ENCODE measurements at places on chromosomes 2 and 18.

- DNase-seq = no peak
Measured at GRCh38 chr2:85255813-85256594, 71.8 kb downstream of the TGOLN2 start.

DNA sequence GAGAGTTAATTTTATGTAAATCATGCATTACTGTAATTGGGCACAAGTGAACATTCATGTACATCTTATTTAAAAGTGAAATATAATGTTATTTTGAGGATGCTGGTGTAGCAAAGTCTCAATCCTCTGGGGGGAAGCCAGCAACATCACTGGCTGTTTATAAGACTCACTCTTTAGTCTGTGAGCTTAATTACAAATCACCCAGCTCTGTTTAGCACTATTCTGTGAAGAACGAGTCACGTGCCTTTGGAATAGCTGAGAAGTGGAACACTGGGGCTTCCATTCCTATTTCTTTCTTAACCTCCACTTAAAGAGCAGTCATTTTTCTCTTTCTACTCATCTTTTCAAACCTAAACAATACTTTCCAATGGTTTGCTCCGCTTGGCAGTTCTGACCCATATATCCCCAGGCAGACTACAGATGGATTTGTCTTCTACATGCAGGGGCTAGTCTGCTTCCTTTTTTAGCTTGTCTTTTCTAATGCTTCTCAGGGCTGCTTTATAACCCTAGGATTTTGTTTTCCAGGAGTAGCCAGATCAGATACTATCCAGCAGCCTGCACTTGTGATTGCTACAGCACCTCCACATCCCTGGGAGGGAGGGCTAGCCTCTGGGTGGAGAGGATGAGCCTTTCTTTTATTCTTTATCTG, 95.3 kb upstream of the CAVIN2 start:
- DNase-seq = no peak

- DNase-seq = no peak
Measured at GRCh38 chr2:171191021-171191420, 30.3 kb upstream of the TLK1 start.

GRCh38 chr2:32626639-32627221, 1.1 kb upstream of the TTC27 start:
- DNase-seq = no peak

- DNase-seq = no peak
Measured at GRCh38 chr18:34549367-34549766, 160.7 kb upstream of the DTNA start.
